ENCODE measurements at places on chromosomes 16 and 17.

DNA sequence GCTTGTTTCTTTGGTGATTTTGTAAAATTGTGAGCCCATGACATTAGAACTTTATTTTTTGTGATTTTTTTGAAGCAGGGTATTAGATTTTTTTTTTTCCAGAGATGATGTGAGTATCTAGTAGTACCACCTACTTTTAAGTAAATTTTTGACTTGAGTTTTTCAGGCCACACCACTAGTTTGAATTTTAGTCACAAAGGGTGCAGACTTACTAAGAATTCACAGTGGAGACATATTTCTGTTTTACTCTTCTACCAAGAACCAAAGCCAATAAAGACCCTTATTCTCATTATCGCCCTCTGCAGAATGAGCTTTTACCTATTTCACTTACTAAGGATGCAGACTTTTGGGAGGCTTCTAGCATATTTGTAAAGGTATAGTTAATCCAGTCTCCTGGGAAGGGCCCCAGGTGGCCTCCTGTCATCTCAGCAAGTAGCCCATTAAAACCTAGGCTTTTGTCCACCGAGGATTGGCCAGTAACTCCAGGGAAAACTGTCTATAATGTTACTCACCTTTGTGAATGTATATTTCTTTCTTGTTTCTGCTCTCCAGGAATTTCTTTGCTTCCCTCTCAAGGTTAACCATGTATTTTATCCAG is 30.6 kb downstream of the NLK start:
- no peak for DNase-seq

GRCh38 chr17:73956595-73957465 is 246.6 kb upstream of the RPL38 start:
- DNase-seq = peak; percentile 20

GRCh38 chr17:72150632-72151460 is 30.0 kb downstream of the SOX9 start:
- no peak for DNase-seq

GRCh38 chr17:67055811-67056745 is 11.7 kb downstream of the CACNG1 start:
- no peak for DNase-seq

DNA sequence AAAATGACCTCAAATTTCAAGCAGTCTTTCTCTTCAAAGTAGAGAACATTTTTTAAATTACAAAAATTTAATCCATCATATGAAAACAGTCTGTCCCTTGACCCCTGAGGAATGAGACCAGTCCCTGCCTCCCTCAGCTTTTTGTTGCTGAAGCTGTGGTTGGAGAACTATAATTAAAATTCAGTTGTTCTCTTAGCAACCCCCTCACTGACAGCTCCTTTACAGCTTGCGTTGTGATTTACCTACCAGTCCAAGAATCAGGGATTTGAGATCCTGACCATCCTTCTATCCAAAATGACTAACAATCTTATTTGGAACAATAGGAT is 29.8 kb downstream of the LYRM1 start:
- DNase-seq = no peak

GRCh38 chr16:50848755-50849514 is 107.0 kb downstream of the CYLD start:
- DNase-seq = no peak

GRCh38 chr16:30904114-30904780 is 7.8 kb downstream of the CTF1 start:
- DNase-seq = no peak

DNA sequence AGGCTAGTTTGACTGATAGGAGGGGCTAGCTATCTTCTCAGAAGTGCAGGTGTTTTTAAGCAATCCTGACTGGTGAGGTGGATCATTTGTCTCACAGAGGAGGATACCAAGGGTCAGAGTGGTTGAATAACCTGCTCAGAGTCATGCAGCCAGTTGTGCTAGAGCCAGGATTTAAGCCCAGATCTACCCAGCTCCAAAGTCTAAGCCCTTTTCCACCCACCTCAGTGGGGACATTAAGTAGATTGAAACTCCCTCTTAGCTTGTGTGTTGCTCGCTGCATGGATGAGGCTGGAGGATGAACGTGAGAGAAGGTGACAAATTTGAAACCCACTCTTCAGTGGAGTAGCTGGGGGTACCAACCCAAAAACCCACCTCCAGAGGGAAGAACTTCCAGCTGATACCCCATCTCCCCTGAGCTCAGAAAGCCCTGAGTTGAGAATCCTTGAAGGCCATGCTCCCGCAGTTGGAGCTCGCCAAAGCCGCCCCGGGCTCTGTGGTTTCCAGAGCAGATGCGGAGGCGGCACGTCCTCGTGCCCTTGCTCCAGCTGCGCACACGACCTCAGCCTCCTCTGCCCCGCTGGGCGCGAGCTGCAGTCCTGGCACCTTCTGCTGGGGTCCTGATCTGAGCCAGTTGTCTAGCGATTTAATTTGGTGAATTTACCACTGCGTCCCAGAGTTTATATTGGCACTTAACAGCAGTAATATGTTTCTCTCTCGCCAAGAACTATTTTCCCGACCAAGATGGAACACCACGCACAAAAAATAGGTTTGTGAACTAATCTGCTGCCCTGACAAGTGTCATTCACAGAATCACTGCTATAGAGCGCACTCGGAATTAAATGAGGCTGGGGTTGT is 159.5 kb downstream of the CCDC182 start:
- DNase-seq = no peak

- DNase-seq = no peak
Observed at GRCh38 chr16:81451753-81452680, 7.4 kb downstream of the CMIP start.

All from activated CD4-positive, alpha-beta T cell treated with anti-CD3 and anti-CD28 coated beads, Interleukin-2, amount 50 U/mL, for 24 hours (primary cell).